Stimulated activated CD4-positive, alpha-beta T cell treated with anti-CD3 and anti-CD28 coated beads, Interleukin-15, amount 100 ng/mL, for 24 hours (primary cell): ENCODE measurements at places on chromosomes 1 and 21.

GRCh38 chr1:58848818-58849411, 65.1 kb upstream of the JUN start:
- DNase-seq, result peak; percentile 19

DNA sequence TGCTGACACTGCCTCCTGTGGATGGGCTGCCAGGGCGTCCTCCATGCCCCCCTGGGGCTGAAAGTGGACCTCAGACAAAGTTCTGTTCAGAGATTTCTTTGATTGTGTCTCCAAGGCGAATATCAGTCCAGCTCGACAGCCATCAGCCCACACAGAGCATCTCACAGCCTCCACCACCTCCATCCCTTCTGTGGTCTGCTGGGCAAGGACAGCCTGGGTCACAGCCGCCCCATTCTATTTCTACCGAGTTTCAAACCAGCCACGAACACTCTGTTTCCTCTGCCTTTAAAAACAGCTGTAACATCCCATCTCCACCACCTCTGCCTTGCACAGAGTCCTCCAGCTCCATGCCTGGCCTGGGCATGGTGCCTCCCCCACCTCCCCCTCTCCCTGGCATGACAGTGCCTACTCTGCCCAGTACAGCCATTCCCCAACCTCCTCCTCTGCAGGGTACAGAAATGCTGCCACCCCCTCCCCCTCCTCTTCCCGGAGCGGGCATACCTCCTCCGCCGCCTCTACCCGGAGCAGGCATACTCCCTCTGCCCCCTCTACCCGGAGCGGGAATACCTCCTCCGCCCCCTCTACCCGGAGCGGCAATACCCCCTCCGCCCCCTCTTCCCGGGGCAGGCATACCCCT, 115.5 kb downstream of the FMN2 start:
- no peak for DNase-seq

DNA sequence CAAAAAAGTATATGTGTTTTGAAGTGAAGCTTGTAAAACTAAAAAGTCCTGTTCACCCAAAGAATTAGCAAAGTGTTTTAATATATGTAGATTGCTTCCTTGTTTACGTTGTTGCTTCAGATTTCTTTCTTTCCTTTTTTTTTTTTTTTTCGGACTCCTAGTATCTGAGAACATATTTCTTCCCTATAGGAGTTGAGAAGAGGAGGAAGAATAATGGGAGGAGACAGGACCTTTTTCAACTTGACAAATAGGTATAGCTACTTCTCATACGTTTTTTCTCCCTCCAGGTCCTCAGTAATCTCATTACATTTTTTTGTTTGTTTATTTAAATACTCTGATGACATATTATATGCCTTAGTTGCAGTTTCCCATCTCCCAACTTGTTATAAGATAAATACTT, 8.9 kb downstream of the DISP1 start:
- DNase-seq, result no peak

GRCh38 chr1:185401019-185401418, 84.0 kb upstream of the IVNS1ABP start:
- no peak for DNase-seq

DNA sequence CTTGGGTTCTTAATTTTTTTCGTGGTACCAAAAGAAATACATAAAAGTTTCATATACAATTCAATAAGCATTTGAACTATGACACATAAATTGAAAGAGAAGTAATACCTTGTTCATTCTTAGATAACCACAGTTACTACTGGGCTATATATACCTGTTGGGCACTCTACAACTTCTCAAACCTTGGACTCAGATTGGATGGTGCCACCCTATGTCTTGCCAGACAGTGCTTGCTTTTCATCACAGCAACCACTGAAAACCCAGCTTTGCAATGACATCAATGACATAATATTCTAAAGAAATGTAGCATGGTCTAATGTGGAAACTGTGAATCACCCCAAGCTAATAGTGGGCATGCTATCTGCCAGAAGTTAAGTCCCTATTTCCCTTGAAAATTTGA, 62.8 kb upstream of the DPH5 start:
- DNase-seq, result no peak

DNA sequence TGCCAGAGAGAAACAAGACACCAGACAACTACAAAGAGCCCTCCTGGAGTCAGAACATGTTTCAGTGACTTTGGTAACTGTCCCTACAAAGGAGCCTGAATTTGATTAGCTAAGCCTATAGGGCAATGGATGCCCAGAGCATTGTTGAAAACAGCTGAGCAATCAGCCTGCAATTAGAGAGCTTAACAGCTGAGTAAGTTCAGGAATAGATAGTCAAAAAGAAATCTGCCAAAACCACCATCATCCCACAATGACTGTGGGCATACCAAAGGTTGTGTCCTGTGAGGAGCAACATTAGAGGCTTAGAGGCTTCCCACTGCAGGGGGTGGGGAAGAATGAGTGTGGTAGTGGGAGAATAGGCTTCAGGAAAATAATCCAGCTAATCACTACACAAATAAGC, 32.1 kb downstream of the SH3BP5L start:
- DNase-seq, result no peak

DNA sequence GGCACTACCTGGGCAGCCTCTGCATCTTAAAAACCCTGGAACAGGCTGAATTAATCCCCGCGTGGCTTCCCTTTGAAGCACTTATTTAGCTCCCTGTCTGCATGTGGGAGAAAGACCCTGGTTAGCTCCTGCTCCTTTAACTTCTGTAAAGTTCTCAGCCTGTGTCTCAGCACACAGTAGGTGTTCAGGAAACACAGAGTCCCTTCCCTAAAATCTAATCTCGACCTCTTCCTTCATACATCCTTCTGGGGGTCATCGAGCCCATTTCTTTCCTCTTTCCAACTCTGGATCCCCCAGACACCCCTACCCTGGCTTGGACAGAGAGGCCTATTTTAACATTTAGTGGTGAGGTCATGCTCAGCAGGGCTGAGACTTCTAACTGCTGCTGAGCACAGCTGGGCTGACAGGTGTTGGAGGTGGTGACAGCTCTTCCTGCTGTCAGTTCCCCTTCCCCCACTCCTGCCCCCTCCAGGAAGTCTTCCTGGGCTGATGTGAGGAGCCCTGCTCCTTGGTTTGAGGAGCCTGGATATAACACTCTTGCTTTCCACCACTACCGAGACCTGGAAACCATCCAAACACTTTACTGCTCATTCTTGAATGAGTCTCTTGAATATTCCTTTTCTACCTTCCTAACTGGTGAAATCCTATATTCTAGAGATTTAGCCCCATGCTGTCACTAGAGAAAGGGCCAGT, 5.3 kb downstream of the E2F2 start:
- DNase-seq, result no peak

DNA sequence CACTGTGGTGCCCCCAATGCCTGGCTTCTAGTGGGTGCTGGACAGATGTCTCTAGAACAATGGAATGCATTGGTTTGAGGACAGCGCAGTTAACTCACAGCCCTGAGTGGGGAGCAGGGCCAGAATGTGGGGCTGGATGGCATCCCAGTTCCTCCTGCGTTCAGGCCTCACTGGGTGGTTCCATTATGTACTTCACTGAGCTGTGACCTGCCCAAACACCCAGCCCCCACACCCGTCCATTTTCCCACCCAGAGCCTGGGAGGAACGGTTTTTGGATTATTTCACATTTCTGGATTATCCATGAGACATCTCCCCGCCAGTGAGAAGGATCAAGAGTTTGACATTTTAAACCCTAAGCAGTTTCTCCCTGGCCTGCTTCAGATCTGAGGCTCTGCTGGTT, 55.3 kb upstream of the WASF2 start:
- no peak for DNase-seq

GRCh38 chr1:91124989-91125417, 103.2 kb upstream of the ZNF644 start:
- peak; percentile 63 for DNase-seq

DNA sequence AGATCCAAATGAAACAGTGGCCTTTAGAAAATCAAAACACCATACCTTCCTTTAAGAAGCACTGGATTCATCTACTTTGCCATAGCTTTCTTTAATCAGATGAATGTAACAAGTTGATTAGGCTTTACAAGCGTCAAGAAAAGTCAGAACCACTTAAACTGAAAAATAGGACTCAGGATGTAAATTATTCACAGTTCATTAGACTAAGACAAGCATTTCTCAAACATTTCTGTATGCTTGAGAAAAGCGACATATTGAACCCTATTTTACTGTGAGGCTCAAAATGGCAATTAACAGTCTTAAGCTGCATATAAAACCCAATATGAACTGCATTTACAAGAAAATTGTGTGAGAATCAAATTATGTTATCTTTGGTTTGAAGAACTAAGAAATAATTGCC, 256.7 kb upstream of the SNX7 start:
- DNase-seq, result no peak

DNA sequence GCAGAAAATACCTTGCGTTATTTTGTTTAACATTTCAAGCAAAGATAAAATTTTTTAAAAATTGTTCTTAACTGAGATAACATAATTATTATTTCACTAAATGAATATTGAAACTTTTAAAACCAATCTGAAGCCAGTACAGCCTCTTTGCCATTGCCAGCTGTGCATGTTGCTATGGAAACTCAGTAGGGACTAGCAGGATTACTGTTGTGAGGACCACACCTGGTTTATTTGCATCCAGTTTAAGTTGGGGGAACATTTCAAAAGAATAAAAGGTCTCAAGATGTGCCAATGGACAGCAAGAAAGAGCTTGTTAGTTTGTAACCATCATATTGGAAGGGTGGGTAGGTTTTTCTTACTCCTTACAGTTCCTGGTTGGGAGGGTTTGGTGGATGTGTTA, 80.7 kb downstream of the POU2F1 start:
- no peak for DNase-seq

DNA sequence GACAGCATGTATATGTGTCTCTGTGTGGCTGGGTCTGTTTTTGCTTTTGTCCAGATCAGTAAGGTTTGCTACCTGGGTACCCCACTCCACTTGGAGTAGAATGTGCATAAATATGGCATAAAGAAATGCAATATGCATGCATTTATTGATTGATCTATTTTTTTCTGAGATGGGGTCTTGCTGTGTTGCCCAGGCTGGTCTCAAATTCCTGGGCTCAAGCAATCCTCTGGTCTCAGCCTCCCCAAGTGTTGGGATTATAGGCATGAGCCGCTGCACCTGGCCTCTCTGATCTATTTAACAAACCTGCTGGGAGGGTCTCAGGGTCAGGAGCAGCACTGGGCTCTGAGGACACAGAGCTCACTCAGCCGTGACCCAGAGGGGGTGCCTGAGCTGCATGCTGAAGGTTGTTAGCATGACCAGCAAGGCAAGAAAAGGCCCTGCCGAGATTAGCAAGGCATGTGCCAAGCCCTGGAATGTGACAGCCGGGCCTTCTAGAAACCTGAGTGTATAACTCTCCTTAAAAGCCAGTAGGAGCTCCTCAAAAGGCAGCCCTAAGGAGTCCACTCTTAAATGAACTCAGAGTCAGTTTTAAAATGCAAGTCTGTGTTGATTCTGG, 22.5 kb downstream of the PCSK9 start:
- no peak for DNase-seq

DNA sequence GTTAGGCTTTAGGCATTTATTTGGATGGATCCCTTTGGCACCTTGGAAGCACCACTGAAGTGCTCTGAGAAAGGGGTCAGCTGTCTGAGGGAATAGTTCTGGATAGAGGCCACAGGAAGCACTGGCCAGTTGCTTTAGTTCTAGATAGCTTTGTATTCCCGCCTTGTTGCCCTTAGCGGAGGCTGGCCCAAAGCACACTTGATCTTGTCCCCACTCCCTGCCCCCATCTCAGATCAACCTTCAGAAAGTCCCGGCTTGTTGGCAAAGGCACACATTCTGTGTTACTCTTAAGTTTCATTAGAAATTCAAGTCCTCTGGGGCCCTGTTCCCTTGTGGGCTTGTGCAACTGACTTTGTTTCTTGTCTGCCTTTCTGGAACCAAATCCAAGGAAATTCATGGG, 15.2 kb upstream of the NBL1 start:
- no peak for DNase-seq

- DNase-seq, result no peak
Measured at GRCh38 chr1:84379138-84379916, 19.0 kb upstream of the DNASE2B start.

DNA sequence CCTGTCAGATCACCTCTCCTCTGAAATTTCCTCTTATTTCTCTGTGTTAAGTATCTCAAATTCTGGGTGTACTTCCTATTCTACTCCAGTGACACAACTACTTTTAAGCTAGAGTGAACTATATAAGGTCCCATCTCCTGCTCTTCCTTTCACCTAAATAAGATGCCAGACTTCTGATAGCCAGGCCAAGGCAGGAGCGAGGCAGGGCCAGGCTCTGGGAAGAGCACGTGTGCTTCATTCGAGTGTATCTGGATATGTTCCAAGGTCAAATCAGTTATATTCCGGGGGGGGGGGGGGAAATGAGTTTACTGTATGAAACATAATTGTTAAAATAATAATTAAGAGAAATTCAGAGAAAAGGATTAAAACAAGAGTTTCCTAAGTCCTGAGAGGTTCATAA, 60.1 kb downstream of the LRRC71 start:
- DNase-seq, result no peak

- DNase-seq, result no peak
Measured at GRCh38 chr21:38968887-38969543, 163.3 kb downstream of the ETS2 start.

- DNase-seq, result no peak
Measured at GRCh38 chr1:27970401-27970800, 10.6 kb downstream of the XKR8 start.

GRCh38 chr21:16751695-16752474, 761.0 kb upstream of the CXADR start:
- DNase-seq, result no peak

GRCh38 chr1:158961178-158961577, 29.8 kb downstream of the PYHIN1 start:
- DNase-seq, result no peak

GRCh38 chr1:147168626-147169058, 3.6 kb downstream of the PRKAB2 start:
- DNase-seq, result no peak
